ENCODE measurements at places on chromosomes 2 and 18.

GRCh38 chr2:127606625-127607398, 39.1 kb upstream of the GPR17 start:
- H3K36me3 ChIP-seq = no peaks in the 10 kb centered on the region
- no peaks in the 10 kb centered on the region for H3K27me3 ChIP-seq
- DNase-seq = no peak
- H3K27ac ChIP-seq = no peak overlapping the region
- H3K4me3 ChIP-seq = no peak overlapping the region

DNA sequence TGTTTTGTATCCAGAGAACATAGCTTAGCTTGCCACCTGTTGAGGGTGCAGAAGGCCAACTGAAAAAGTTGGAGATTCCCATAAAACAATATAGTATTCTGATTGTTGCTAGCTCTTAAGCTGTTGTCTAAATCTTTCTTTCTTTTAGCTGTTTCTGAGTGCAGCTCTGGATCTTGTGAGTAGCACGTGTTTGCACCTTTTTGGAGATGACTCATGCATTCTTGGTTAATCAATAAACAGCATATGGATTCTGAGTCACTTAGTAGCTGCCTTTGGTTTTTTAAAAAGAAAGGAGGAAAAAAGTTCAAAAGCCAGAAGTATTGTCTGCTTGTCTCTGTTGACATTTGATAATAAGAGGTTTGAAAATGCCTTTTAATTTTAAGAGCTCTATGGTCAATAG, 483.0 kb upstream of the FSIP2 start:
- no peak overlapping the region for H3K27ac ChIP-seq
- H3K4me1 ChIP-seq = no peaks in the 10 kb centered on the region
- H3K4me3 ChIP-seq = no peak overlapping the region
- DNase-seq = no peak
- H3K36me3 ChIP-seq = no peaks in the 10 kb centered on the region

- no peaks in the 10 kb centered on the region for H3K4me1 ChIP-seq
- no peak overlapping the region for H3K4me3 ChIP-seq
- no peaks in the 10 kb centered on the region for H3K27me3 ChIP-seq
- DNase-seq = no peak
Observed at GRCh38 chr2:204024503-204024902, 87.9 kb downstream of the ICOS start.

GRCh38 chr2:113138428-113139322, 11.3 kb downstream of the IL1RN start:
- no peak overlapping the region for H3K4me3 ChIP-seq
- no peaks in the 10 kb centered on the region for H3K36me3 ChIP-seq
- H3K4me1 ChIP-seq = no peaks in the 10 kb centered on the region
- H3K27me3 ChIP-seq = no peaks in the 10 kb centered on the region

- H3K27me3 ChIP-seq = no peaks in the 10 kb centered on the region
- H3K27ac ChIP-seq = peak overlapping the region; percentile 99
- H3K4me3 ChIP-seq = no peak overlapping the region
- no peak for DNase-seq
Observed at GRCh38 chr2:43217228-43218154, 8.9 kb downstream of the ZFP36L2 start.

DNA sequence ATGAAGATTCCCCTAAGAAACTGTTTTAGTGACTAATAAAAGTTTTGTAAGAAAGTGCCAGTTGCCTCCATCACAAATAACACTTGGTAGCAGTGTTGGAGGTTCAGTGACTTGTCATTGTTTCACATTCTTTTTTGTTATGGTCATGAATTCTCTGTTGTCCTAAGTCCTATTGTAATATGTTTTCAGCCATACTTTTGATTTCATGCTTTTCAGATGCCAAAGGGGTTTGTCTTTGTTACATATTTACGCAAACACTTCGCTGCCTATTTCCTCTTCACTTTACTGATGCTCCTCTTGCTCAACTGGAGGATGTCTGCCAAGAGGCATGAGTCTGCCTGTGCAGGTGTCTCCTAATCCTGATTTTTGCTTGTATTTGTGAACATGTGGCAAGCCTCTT, 66.6 kb downstream of the PHLPP1 start:
- no peak for DNase-seq
- no peak overlapping the region for H3K4me3 ChIP-seq
- H3K4me1 ChIP-seq = no peaks in the 10 kb centered on the region

DNA sequence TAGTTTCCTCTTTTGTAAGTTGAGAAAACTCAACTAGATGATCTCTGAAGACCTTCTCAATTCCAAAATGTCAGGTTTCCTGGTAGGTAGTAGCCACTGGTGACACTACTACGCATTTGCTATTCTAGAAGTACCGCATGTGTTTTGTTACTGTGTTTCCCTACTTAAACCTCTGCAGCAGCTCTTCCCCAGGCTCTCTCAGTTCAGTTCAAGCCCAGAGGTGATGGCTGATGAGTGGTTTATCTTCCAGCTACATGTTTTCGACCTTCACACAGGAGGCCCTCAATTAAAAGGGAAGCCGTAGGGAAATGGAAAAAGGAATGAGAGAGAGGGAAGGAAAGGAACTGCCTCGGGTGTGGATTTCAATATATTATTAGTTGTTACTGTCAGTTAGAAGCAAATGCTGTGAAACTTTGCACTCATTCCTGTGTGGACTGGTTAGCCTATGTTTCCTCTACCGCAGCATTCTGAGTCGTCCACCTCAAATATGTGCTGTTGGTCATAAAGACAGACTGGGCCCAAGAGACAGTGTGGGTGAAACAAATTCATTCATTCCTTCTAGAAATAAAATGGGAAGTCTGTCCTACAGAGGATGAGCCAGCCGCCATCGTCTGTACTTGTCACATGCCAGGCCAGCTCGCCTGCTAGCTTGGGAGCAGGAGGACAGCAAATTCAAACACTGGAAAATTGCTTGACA, 455.2 kb upstream of the RAB12 start:
- no peaks in the 10 kb centered on the region for H3K36me3 ChIP-seq
- no peaks in the 10 kb centered on the region for H3K27me3 ChIP-seq
- no peak for DNase-seq
- no peak overlapping the region for H3K27ac ChIP-seq
- no peaks in the 10 kb centered on the region for H3K4me1 ChIP-seq
- no peak overlapping the region for H3K4me3 ChIP-seq

DNA sequence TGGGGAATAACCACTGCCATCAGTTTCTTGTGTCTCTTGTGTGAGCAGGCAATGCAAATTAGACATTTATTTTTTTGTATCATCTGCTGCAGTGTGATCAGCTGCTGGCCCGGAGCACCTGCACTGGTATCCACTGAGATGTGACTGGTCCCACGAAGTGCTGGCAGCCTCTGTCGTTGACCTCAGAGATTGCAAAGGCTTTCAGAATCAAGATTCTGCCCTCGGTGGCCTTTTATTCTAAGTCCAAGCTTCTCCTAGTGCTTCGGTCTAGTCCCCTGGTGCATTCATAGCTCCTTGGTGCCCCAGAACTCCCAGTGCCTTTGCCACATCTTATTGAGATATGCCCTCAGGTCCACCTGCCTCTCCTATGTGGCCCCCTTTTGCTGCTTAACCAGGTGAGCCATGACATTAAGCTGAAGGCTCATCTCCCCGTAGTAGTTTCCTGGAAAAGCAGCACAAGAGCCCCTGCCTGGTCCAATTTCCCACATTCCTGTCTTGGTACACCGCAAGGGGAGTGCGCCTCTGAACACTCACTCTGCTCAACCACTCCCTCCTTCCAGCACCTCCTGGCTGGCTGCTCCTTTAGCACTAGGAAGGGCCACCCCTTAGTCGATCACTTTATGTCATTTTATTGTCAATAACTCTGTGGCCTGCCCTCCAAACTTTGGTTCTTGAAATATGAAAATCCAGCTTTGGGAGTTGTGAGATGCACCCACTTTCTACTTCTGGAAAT, 27.1 kb upstream of the MARCO start:
- no peaks in the 10 kb centered on the region for H3K27me3 ChIP-seq
- no peaks in the 10 kb centered on the region for H3K4me1 ChIP-seq
- no peaks in the 10 kb centered on the region for H3K36me3 ChIP-seq
- H3K27ac ChIP-seq = no peak overlapping the region
- no peak overlapping the region for H3K4me3 ChIP-seq

DNA sequence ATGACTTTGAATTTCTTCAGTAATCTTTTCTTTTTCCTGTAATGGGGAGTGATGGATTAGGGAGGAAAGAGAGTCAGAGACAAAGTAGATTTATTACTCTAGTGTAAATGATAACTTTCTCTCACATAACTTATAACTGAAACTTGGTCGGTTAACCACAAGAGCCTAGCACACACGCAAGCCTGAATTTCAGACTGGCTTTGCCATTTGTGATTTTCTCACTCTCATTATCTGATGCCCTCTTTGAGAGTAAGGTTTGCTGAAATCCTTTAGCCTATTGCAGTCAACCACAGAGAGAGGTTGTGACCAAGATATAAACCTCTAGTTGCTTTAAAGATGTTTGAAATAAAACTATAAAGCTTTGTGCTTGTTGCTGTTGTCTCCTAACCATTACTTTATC, 117.9 kb upstream of the NETO1 start:
- no peak for DNase-seq
- H3K36me3 ChIP-seq = no peaks in the 10 kb centered on the region
- no peak overlapping the region for H3K4me3 ChIP-seq
- H3K27ac ChIP-seq = no peak overlapping the region
- H3K27me3 ChIP-seq = no peaks in the 10 kb centered on the region
- H3K4me1 ChIP-seq = no peaks in the 10 kb centered on the region

DNA sequence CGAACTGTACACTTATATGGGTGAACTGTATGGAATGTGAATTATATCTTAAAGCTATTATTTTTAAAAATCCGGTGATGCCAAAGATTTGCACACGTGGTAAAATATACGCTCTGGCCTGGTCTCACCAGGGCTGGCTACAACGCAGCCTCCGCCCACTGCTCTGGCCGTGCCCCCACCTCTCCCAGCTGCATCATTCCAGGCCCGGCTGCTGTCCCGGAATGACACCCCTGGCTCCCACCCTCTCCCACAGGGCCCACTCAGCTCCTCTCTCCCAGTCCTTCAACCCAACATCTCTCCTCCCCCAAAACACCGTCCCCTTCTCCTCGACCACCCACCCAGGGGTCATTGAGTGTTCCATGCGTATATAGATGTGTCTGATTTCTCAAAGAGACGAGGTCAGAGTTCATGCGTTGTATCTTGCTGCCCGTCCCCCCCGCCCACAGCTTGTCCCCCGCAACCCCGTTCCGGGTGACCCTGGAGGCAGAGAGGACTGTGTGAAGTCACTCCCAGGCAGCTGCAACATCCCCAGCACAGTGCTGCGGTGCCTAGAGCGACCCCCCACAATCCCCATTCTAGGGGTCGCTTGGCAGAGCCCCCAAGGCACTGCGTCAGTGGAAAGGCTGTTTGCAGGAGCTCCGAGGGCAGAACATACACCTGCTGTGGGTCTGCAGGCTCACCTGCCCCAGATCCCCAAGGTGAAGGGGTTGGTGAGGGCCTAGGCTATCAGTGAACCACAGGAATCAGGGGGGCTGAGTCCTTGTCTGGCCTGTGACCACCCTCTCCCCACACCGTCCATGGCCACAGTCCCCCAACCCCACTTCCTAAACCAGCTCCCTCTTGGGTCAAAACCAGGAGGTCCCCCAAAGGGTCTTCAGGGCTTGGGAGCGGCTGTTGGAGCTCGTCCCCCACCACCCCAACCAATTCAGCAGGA, 13.3 kb downstream of the DNMT3A start:
- no peak for DNase-seq
- no peaks in the 10 kb centered on the region for H3K27me3 ChIP-seq
- H3K36me3 ChIP-seq = peaks cover 18% of the 10 kb centered on the region
- no peak overlapping the region for H3K27ac ChIP-seq
- no peaks in the 10 kb centered on the region for H3K4me1 ChIP-seq

DNA sequence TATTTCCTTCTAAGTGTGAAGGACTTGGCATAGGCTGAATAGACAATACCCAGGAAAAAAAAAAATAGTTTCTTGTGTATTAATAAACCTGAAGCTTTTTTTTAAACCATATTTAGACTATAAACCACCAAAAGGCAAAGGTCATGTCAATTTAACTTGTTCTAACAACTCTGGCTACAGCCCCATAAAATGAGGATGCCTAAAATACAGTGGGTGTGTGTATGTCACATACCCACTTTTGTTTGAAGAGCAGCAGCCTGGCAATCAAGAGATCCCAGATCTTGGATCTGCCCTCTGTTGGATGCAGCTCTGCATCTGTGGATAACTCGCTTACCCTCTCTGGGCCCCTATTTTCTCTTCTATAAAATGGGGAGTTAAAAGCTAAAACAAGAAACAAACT, 65.4 kb downstream of the SATB2 start:
- no peaks in the 10 kb centered on the region for H3K27me3 ChIP-seq
- no peaks in the 10 kb centered on the region for H3K36me3 ChIP-seq
- no peak overlapping the region for H3K4me3 ChIP-seq
- no peak for DNase-seq
- no peaks in the 10 kb centered on the region for H3K4me1 ChIP-seq
- no peak overlapping the region for H3K27ac ChIP-seq

- DNase-seq = no peak
- no peak overlapping the region for H3K27ac ChIP-seq
- no peaks in the 10 kb centered on the region for H3K4me1 ChIP-seq
- H3K4me3 ChIP-seq = no peak overlapping the region
- no peaks in the 10 kb centered on the region for H3K27me3 ChIP-seq
Observed at GRCh38 chr18:3758531-3758930, 308.6 kb downstream of the TGIF1 start.

GRCh38 chr2:137975280-137976271, 11.3 kb downstream of the HNMT start:
- H3K27ac ChIP-seq = no peak overlapping the region
- H3K4me3 ChIP-seq = no peak overlapping the region
- H3K4me1 ChIP-seq = no peaks in the 10 kb centered on the region
- H3K27me3 ChIP-seq = no peaks in the 10 kb centered on the region
- DNase-seq = no peak
- no peaks in the 10 kb centered on the region for H3K36me3 ChIP-seq

GRCh38 chr2:10460366-10460796, 12.3 kb upstream of the ODC1 start:
- no peaks in the 10 kb centered on the region for H3K4me1 ChIP-seq
- H3K27ac ChIP-seq = no peak overlapping the region
- no peak for DNase-seq
- H3K27me3 ChIP-seq = no peaks in the 10 kb centered on the region
- H3K4me3 ChIP-seq = no peak overlapping the region
- no peaks in the 10 kb centered on the region for H3K36me3 ChIP-seq

- H3K27ac ChIP-seq = no peak overlapping the region
- no peaks in the 10 kb centered on the region for H3K27me3 ChIP-seq
- H3K4me3 ChIP-seq = no peak overlapping the region
- no peaks in the 10 kb centered on the region for H3K36me3 ChIP-seq
- H3K4me1 ChIP-seq = no peaks in the 10 kb centered on the region
- no peak for DNase-seq
Observed at GRCh38 chr2:16253291-16253690, 312.9 kb downstream of the MYCN start.

- no peaks in the 10 kb centered on the region for H3K36me3 ChIP-seq
- DNase-seq = no peak
- H3K27ac ChIP-seq = no peak overlapping the region
- no peaks in the 10 kb centered on the region for H3K4me1 ChIP-seq
- H3K27me3 ChIP-seq = no peaks in the 10 kb centered on the region
- no peak overlapping the region for H3K4me3 ChIP-seq
Observed at GRCh38 chr2:82279367-82279766, 1974.8 kb upstream of the LRRTM1 start.

GRCh38 chr2:163799807-163800206, 64.0 kb upstream of the FIGN start:
- peak overlapping the region; percentile 29 for H3K27ac ChIP-seq
- no peaks in the 10 kb centered on the region for H3K27me3 ChIP-seq
- H3K4me1 ChIP-seq = no peaks in the 10 kb centered on the region
- H3K4me3 ChIP-seq = no peak overlapping the region
- no peaks in the 10 kb centered on the region for H3K36me3 ChIP-seq

Measured in tibial nerve (tissue), 4 donors.